ENCODE measurements at places on chromosomes 7 and 10.

DNA sequence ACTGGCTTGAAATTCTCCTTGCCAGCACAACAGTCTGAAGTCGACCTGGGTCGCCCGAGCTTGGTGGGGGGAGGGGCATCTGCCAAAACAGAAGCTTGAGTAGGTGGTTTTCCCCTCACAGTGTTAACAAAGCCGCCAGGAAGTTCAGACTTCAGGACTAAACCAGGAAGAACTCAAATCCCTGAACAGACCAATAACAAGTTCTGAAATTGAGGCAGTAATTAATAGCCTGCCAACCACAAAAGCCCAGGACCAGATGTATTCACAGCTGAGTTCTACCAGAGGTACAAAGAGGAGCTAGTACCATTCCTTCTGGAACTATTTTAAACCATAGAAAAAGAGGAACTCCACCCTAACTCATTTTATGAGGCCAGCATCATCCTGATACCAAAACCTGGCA lies 45.3 kb downstream of the LRRC72 start:
- DNase-seq: no peak

DNA sequence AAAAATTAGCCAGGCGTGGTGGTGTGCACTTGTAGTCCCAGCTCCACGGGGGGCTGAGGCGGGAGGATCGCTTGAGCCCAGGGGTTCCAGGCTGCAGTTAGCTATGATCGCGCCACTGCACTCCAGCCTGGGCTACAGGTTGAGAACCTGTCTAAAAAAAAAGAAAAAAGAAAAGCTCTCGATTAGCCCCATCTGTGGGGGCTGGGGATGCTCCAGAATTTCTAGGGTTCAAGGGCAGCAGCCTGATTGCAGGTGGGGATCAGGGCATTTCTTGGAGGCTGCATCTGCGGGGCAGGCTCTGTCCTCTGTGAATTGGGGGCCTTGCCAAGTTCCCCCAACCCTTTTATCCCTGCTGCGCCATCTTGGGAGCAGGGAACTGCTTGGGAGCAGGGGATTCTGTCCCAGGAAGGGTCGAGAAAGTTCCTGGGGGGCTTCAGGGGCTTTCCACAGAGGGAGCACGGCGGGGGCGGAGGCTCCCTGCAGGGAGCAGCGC lies 651 bp upstream of the ARPC1A start:
- DNase-seq: no peak

DNA sequence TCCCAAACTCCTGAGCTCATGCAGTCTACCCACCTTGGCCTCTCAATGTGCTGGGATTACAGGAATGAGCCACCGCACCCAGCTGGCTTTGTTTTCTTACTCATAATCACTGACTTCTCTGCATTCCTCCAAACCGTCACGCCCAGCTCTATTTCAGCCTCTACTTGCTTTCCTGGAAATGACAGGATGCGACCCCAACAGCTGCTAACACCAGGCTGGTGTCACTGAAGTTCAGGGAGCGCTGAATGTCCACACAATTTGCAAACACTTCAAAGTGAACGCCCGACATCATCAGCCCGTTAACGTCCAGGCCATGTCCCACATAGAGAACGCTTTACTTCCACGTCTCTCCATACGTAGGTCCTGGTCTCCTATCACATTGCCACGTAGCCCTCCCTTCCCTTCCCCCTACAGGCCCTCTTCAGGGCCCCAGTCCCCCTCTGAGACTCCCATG lies 12.8 kb upstream of the PROSER2 start:
- no peak for DNase-seq

GRCh38 chr10:25758041-25758457 lies 176.0 kb upstream of the MYO3A start:
- peak; percentile 32 for DNase-seq

DNA sequence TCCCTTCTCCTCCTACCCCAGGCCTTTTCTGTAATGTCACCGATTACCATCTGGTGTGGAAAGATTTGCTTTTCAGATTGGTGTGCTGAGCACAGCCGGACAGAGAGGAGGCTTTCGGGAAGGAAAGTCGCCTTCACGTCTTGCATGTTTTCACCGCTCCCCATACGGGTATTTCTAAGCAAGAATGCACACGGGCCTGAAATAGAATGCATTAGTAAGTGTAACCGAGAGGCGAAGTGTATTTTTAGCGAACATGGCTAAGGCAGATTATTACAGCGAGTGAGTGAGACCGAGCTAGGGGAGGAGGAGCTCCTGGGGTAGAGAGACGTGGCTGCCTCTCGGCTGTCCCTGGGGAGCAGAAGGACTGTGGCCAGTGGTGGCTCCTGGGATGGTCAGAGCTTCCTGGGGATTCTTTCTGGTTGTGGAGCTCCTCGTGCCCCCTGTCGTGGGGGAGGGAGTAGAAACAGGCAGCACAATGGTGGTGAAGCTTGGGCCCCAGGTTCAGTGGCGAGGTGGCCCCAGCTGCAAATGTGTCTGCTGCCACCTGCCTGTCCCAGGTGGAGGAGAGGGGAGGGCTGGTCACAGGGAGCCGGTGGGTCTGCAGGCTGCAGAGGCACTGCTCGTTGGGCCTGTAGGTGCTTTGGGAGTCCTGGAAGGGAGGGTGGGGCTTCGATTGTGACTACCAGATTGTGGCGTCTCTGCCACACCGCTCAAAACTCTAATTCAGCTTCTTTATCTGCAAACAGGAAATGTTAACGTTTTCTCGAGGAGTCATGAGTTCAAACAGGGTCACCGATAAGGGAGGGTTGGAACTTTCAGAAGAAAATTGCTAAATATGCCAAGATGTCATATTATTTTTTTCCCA lies 135.8 kb downstream of the CAMK1D start:
- peak; percentile 65 for DNase-seq
